Prostate gland (tissue), 2 donors: ENCODE measurements at places on chromosomes 2 and 18. TPM values are rescaled to one million over a fixed set of nuclear protein-coding genes. Genes with fewer than 3 reads are reported as not detected.

DNA sequence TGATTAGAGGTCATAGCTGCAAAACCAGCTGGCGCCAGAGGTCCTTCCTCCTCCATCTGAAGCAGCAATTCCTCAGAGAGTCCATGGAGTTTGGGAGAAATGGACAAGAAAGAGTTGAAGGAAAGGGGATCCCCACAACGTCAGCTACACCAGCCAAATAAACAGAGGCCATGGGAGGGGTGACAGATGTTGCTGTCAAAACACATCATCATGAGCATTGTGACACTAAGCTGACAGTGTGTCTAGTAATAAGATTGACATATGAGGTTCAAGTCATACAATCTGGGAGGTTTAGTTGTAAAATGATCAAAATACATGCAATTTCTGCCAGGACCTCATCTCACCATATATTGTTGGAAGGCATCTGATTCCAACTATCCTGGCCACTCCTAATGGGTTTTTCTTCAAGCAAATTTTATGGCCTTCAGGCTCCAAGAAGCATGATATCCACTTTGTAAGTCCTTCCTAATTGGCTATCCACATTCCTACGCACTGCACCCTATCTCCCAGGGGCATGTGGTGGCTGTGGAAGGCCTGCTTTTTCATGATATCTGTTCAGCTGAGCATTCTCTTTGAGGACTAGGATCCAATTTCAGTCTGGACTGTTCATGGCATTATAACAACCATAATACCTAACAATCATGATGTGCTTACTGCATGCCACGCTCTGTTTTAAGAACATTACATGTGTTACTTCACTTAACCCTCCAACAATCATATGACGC, 335.0 kb upstream of the ID2 start:
- no peak overlapping the region for H3K4me3 ChIP-seq
- DNase-seq: no peak
- H3K36me3 ChIP-seq: no peaks in the 10 kb centered on the region
- H3K27me3 ChIP-seq: no peaks in the 10 kb centered on the region
- H3K4me1 ChIP-seq: no peaks in the 10 kb centered on the region

GRCh38 chr2:230685178-230685577, 27.5 kb upstream of the CAB39 start:
- no peaks in the 10 kb centered on the region for H3K27me3 ChIP-seq
- no peaks in the 10 kb centered on the region for H3K36me3 ChIP-seq
- no peak for DNase-seq
- H3K27ac ChIP-seq: no peak overlapping the region
- H3K4me3 ChIP-seq: no peak overlapping the region
- no peaks in the 10 kb centered on the region for H3K4me1 ChIP-seq

EMILIN1 gene
- total RNA-seq: 39.8 TPM

- no peak overlapping the region for H3K4me3 ChIP-seq
- DNase-seq: no peak
- no peaks in the 10 kb centered on the region for H3K36me3 ChIP-seq
Measured at GRCh38 chr2:17182399-17182798, 335.8 kb downstream of the RAD51AP2 start.

TYW5 gene
- 7.5 TPM for total RNA-seq

IL1RN gene
- 4.4 TPM for total RNA-seq

DNA sequence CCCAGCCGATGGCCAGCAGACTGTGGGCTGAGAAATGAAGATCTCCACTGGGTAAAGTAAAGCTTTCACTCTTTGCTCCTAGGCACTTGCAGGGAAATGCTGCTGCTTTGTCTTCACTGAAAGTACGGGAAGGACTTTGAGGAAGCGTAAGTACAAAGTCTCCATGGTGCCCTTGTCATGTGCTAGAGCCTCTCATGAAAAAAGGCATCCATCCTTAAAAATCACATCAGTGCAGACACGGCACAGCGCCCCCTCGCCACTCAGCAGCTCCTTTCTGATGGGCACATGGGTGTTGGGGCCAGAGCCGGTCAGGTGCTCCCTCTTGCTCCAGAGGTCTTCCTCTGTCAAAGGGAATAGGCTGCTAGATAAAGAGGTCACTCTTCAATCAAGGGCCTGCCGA, 109.0 kb upstream of the STPG4 start:
- H3K4me1 ChIP-seq: peaks cover 5% of the 10 kb centered on the region
- no peaks in the 10 kb centered on the region for H3K36me3 ChIP-seq
- no peak for DNase-seq
- no peak overlapping the region for H3K27ac ChIP-seq
